ENCODE measurements at places on chromosomes 5 and 9.

DNA sequence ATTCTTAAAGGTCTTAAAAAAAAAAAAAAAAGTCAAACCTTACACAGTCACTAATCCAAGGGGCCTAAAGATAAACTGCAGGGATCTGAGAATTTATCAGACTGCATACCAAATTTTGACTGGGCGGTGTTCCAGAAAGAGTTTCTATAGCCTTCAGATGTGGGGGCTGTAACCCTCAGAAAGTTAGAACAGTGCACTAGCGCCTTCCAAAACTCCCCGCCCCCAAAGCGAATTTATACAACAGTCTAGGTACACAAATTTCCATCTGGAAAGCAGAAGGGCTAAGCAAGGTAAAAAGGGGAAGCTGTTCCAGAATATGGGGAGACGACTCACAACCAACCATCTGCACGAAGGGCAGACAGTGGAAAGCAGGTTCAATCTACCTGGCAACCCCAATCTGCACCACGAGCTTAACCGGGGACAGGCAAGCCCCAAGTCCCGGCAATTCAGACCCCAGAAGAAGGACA lies 813 bp downstream of the ERMP1 start:
- peak; percentile 6 for DNase-seq

GRCh38 chr9:71895117-71895516 lies 15.9 kb downstream of the ABHD17B start:
- DNase-seq = no peak

DNA sequence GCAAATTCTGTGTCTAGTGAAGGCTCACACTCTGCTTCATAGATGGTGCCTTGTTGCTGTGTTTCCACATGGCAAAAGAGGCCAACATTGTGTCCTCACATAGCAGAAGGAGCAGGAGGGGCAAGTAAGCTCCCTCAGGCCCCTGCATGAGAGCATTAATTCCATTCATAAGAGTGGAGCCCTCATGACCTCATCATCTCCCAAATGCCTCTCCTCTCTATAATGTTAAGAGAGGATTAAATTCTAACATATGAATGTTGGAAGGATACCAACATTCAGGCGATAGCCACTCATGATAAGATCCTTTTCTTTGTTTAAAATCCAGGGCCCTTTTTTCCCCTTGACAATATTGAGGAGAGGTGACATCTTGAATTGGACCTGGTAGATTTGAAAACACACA lies 35.2 kb upstream of the PAM start:
- DNase-seq = no peak

DNA sequence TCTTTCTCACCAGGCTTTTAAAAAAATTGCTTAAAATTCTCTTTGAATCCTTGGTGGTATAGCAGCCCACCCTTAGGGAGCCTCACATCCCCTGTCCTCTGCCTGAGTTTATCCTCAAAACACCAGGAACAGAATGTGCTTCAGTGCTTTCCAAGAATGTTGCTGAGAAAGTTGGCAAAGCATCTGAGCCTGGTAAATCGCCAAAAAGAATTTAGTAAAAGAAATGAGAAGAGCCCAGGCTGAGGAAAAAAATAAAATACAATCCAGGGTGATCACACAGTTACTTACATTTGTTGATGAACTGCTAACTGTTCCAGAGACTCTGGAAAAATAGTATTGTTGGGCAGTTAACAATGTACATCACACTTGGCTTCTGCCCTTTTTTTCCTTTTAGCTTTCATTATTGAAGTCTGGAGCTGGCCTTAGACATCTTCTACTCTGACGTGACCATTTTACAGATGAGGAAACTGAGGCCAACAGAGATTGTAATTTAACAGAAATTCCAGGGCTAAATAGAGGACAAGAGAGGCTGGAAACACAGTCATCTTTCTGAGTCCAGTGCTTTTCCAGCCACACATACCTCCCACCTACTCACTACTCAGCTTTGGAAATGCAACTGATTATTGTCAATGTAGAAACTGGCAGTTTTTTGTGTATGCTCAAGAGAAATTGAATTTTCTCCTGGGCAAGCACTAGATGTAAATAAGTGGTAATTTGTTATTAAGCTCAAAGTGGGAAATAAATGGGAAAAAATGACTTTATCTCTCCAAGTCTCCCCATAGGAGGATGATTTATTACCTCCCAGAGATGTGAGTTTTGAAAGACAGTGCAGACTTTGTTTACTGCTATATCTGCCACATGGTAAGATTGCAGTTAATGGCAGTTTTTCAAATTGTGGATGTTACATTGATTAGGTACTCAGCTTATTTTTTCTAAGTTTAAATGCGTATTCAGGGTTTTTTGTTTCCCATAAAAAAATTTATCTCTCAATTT lies 86.7 kb upstream of the ALDH1A1 start:
- no peak for DNase-seq

- DNase-seq = no peak
Observed at GRCh38 chr5:102223542-102224477, 72.3 kb downstream of the SLCO4C1 start.

All from activated T-helper 1 cell treated with anti-CD3 and anti-CD28 coated beads, Interleukin-2, amount 50 U/mL, for 16 hours (primary cell).